Activated T-helper 1 cell treated with anti-CD3 and anti-CD28 coated beads, Interleukin-12 subunit alpha, Interleukin-12 subunit beta, Interleukin-2, Interleukin-4 antibody, amounts not matched to agents 30 ng/mL and 10 ng/mL and 1 ng/mL, durations not matched to agents 14 hours and 24 hours and 36 hours (primary cell): ENCODE measurements at places on chromosomes 7 and 10. TPM values are rescaled to one million over a fixed set of nuclear protein-coding genes. Genes with fewer than 3 reads are reported as not detected.

- no peak for DNase-seq
Measured at GRCh38 chr7:20220921-20221547, 3.9 kb upstream of the MACC1 start.

- DNase-seq, result no peak
Measured at GRCh38 chr7:75789361-75789924, 17.4 kb upstream of the CCL26 start.

- no peak for DNase-seq
Measured at GRCh38 chr7:45590679-45591057, 16.5 kb downstream of the ADCY1 start.

GRCh38 chr7:5697754-5698424 is 83.6 kb downstream of the RNF216 start:
- DNase-seq, result no peak

GRCh38 chr10:97179731-97180362 is 5.9 kb downstream of the SLIT1 start:
- no peak for DNase-seq

GRCh38 chr10:86413046-86413728 is 46.6 kb upstream of the GRID1 start:
- no peak for DNase-seq

DNA sequence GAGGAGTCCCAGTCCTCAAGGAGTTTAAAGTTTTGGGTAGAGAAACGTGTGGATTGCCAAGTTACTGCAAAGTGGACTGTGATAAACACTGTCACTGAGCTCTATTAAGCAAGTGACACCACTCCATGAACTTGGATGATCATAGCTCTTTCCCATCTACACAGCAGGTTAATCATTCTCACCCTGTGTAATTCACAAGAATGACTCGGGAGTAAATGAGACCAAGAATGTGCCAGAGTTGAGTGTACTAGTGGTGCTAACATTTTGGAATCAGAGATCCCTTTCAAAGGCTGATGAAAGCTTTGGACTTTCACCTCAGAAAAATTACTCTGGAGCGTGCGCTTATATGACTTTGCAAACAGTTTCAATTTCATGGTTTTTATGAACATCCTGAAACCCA is 80.8 kb downstream of the RBM20 start:
- DNase-seq, result no peak

DNA sequence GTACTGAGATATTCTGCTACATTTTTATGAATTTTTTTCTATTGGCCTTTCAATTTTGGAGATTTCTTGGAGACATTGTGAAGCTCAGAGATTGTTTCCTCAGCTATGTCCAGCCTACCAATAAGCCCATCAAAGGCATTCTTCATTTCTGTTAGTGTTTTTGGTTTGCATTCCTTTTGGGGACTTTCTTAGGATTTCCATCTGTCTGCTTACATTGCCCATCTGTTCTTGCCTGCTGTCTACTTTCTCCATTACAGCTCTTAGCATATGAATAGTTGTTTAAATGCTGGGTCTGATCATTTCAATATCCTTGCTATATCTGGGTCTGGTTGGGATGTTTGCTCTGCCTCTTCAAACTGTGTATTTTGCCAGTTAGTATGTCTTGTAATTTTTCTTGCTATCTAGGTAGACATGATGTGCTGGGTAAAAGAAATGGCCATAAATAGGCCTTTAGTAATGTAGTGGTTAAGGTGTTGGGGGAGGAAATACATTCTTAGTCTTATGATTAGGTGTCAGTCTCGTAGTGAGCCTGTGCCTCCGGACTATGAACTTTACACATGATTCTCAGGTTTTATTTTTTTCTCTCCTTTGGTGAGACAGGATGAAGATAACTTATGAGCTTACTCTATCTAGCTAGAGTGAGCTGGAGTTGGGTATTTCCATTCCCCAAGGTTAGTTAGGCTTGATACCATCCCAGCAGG is 32.6 kb upstream of the NME8 start:
- DNase-seq, result no peak

DNA sequence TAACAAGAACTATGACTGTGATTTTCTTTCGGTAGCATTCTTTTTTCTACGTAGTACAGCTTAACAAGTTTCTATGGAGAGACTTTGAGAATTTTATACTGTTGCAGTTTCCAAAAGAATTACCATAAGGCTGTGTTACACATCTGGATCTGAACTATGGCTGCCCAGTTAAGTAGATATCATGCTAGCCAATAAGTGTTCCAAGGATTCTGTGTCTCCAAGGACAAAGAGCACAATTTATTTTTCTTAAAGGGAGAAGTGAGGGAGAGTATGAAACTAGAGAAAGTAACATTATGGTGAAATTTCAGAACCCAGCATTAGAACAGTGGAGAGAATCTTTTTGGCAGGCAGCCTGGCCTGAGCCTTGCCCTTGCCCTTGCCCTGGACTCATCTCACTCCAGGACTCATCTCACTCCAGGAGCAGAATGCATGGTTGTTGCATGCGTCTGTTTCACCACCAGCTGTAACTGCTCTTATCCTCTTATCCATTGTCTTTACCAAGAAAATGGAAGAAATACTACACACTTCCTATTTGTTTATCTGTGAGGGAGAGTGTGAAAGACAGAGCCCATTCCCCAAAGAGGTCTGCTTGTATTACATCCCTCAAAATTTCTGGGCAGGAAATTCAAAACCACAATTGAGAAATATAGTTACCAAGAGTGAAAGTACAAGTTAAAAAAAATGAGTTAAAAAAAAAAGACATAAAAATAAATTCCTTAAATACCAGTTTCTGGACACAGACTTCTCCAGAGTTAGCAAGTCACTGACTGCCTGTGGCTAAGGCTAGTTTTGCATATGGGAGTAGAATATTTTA is 1067.5 kb downstream of the NRG3 start:
- DNase-seq, result no peak

- no peak for DNase-seq
Measured at GRCh38 chr7:51311166-51311565, 5.4 kb downstream of the COBL start.

DNA sequence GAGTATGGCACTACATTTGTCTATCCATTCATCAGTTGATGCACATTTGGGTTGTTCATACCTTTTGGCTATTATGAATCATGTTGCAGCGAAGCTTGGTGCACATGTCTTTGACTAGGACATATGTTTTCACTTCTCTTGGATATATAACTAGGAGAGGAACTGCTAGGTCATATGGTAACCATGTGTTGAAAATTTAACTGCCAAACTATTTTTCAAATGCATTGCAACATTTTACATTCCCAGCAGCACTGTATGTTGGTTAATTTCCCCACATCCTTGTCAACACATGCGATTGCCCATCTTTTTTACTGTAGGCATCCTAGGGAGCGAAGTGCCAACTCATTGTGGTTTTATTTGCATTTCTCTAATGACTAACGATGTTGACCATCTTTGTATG is 183.4 kb downstream of the PRKCQ start:
- DNase-seq, result no peak

DNA sequence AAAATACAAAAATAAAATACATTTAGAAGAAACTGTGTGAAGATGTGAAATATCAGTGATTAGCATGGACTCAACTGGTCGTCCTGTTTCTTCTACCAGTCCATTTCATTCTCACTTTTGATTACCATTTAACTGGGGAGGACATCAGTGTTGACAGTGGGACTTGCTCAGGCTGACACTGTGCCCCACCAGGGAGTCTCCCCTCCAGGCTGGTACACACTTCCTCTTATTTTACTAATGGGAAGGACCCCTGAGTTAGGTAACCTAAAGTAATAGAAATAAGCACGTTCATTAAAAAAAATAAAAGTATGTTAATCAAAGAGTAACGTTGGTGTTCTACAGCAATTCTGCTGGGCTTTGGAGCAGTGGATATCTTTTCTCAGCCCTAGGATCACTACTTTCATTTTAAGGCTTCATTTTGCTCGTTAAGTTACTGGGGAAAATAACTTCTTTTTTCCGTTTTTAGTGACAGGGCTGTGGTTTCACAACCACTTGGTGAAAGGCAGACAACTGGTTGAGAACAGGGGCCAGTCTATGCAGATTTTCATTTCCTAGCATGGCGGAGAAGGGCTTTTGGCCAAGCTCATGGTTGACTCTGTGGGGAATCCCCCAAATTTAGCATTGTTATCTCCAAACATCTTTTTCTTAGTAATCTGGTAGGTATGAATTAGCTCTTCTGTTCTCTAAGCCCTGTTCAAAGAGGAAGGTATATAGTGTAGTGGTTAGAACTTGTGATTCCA is 2.1 kb downstream of the SNX10 start:
- peak; percentile 76 for DNase-seq

DNA sequence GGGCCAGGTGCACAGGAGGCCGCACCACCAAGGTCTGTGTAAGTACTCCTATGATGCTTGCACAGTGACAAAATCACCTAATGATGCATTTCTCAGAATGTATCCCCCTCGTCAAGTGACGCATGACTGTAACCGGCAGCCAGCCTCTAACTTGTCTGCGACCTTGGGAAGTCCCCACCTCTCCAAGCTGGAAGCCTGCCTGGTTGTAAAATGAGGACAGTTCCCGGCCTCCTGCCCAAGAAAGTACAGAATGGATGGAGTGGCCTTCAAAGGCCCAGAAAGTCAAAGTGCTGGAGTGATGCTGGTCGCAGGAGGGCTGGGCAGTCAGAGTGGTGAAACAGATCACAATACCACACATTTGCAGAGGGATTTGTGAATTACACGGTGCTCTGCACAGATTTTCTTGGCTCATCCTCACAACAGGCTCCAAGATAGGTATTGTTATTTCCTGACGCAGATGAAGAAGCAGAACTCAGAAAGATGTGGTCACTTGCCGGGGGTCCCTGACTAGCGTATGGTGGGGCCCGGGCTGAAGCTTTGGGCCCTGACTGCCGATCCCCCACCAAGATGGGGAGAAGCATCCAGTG is 22.8 kb downstream of the SPOCK2 start:
- no peak for DNase-seq

- DNase-seq, result no peak
Measured at GRCh38 chr10:72008096-72008981, 44.1 kb downstream of the CHST3 start.

DNA sequence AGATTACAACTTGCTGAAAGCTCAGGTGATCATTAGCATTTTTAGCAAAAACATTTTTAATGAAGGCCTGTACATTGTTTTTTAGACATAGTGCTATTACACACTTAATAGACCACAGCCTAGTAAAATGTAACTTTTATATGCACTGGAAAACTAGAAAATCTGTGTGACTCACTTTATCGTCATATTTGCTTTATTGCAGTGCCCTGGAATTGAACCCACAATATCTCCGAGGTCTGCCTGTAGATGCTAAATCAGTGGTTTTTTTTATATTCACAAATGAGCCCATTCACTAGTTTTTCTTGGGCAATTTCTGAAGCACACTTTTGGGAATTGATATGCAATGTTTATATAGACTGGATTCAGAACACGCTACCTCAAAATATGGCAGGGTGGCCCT is 105.1 kb downstream of the PTPRN2 start:
- DNase-seq, result no peak

The POP7 gene
- 82.7 and 84.4 TPM in 2 replicates for total RNA-seq

The TMEM168 gene
- 18.1 and 18.2 TPM in 2 replicates for total RNA-seq

The NUTM2A gene
- 0.31 TPM in 1 of 2 replicates, not detected in the other for total RNA-seq

The PAX2 gene
- total RNA-seq, result not detected in 2 replicates

The TFR2 gene
- 13.8 and 15.0 TPM in 2 replicates for total RNA-seq

The CPA4 gene
- total RNA-seq, result not detected in 2 replicates

The CRYGN gene
- total RNA-seq, result 0.22 TPM in 1 of 2 replicates, not detected in the other

The PLA2G12B gene
- not detected in 2 replicates for total RNA-seq

The PDK4 gene
- total RNA-seq, result not detected in 2 replicates

The ANKRD1 gene
- total RNA-seq, result not detected in 2 replicates

The ANKRD22 gene
- 0.16 TPM in 1 of 2 replicates, not detected in the other for total RNA-seq

The GATA3 gene
- 79.5 TPM in 2 replicates for total RNA-seq
